ENCODE measurements at places on chromosomes 5 and 9.

- no peak for DNase-seq
Observed at GRCh38 chr5:62538017-62538942, 40.3 kb upstream of the LRRC70 start.

DNA sequence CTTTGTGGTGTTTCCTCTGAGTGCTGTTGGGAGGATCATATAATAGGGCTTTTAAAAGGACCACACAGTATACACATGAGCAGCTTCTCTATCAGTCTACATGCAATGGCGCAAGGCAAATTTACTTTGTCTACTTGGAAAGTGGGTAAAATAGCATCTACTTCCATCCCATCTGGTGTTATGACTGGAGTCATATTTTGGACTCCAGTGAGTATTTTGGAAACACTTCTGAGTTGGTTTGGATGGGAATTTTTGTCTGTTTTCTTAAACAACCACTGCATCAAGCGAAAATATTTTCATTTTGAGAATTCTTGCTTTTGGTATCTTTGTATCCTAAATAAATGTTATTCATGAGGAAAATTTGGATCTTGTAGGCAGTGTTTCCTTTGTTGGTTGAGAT lies 220.8 kb downstream of the NMUR2 start:
- no peak for DNase-seq

GRCh38 chr5:567664-568060 lies 43.4 kb upstream of the SLC9A3 start:
- no peak for DNase-seq

DNA sequence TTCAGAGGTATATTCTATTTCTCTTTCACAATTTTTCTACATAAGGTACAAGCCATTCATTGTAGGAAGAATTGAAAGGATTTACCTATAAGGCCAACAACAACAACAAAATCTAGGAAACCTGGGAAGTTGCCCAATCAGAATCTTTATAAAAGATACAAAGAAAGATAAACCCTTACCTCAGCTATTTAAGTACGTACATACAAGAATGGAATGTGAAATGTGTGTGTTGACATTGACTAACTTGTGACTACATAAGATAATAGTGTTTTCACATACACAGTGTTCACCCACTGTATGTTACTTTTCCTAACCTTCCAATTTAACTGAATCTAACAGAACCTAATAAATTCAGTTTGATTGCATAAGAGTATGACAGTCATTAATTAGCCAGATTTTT lies 154.1 kb downstream of the ADAMTS6 start:
- DNase-seq = no peak

- DNase-seq = no peak
Observed at GRCh38 chr5:100667161-100667630, 132.0 kb downstream of the FAM174A start.

GRCh38 chr5:141439411-141440141 lies 9.3 kb downstream of the PCDHGA12 start:
- no peak for DNase-seq

GRCh38 chr5:72505539-72506157 lies 1.6 kb downstream of the ZNF366 start:
- DNase-seq = no peak

DNA sequence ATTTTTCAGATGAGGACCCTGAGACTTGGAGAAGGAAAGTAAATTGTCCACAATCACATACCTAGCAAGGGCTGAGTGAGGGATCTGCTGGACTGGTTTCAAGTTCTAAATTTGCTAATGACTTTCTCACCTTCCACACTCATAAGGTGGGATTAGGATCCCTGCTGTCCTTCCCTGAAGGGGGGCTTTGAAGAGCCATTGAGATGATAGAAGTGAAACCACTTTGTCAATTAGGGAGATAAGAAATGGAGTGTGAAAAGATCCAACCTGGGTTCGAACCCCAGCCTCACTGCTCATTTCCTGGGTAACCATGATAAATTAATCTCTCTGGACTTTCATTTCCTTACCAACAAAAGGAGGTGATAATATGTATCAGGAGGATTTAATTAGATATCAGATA lies 32.7 kb upstream of the FOXE1 start:
- no peak for DNase-seq

DNA sequence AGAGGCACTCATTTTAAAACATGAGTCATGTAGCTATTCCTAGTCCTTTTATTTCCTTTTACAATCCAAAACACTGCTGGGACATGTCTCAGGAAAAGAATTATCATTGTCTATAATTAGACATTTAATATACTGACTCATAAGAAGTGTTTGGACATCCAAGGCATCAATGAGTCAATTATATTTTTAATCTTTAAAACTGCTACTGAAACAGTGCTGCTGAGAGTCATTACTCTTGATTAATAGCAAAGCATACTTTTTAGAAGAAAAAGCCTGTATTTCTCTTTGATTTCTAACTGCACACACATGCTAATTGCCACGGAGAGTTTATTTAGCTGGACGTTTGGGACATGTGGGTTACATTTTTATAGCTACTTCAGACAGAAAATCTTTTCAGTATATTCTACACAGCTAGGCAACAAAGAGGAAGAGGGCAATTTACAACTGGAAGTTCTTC lies 1249.0 kb upstream of the CDH18 start:
- no peak for DNase-seq

Data from left forelimb (tissue), 1 donor.